T follicular helper cell (primary cell): ENCODE measurements at places on chromosomes 5 and 9.

- no peak for DNase-seq
These were observed 49.9 kb upstream of the CTSL start for GRCh38 chr9:87675906-87676515.

- no peak for DNase-seq
These were observed 344.3 kb downstream of the RAB3C start for GRCh38 chr5:58927181-58927580.

GRCh38 chr5:91281401-91281800, 101.7 kb downstream of the ARRDC3 start:
- DNase-seq = no peak

DNA sequence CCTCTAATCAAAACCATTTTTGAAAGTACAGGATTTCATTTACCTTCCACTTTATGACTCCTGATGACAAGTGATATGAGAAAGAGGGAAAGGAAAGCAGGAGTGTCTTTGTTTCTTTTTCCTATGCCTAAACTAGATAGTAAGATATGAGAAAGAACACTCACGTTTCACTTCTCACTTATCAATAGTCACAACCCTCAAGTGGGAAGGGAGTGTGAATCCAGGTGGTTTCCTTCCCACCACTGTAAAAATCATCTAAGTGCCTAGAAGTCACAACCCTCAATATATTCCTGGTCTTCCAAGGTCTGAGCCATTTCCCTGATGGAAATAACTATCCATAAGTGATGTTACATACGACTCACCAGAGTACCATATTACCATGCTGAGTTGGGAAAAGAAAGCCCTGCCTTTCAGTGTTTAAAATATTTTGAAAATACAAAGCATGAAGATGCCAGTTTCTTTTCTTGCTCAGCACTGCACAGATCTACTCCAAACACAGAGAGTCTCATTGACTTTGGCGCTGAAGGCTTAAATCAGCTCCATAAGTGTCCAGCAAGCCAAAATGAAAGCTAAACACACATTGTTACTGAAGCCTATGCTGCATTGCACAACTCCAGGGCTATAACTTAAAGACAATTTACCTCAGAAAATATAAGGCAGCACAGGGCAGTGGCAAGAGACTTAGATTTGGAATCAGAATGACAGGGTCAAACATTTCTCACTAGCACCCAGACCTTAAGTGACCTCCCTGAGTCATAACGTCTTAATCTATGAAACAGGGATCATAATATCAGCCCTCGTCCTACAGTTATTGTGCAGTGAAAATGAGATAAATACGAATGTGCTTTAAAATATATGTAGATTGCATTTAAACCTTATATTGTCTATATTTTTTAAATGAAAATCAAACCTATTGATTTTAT, 301.2 kb downstream of the KIAA0825 start:
- no peak for DNase-seq

GRCh38 chr5:158317507-158317906, 458.6 kb upstream of the CLINT1 start:
- DNase-seq = no peak

DNA sequence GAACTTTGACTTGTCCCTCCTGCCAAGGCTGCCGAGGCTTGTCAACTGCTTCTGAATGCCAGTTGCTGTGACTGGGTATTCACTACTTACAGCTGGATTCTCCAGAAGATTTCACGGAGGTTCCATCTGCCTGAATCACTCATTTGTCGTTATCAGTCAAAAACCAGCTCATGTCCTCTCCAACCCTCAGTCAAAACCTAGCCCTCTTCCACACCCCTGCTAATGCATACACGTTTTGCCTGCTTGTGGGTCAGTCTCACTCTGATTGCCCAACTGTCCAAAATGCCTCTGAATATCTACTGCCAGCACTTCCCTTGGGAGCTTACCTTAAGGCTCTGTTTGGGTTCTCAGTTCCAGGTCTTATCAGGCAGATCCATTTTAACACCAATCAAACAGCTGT, 238.6 kb upstream of the TMEM161B start:
- DNase-seq = no peak

DNA sequence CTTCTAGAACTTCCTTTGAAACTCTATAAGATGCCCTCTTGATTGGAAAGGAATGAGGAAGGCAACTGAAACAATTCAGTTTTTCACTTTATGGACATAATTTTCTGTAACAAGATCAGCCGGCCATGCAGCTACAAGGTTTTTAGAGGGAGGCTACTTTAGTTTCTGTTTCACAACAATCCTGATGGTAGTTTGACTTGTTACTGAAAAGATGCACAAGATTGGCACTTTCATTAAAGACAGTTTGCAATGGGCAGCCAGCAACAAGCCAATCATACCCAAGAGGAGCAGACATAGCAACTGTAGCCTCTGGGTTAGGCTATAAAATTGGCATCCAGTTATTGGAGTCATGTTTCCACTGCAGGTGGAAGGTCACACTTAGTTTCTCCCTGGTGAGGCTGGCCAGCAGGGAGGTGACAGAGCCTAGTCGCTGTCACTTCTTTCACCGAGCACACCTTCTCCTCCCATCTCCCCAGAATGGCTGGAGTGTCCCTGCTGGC, 74.3 kb upstream of the TGFBR1 start:
- no peak for DNase-seq

DNA sequence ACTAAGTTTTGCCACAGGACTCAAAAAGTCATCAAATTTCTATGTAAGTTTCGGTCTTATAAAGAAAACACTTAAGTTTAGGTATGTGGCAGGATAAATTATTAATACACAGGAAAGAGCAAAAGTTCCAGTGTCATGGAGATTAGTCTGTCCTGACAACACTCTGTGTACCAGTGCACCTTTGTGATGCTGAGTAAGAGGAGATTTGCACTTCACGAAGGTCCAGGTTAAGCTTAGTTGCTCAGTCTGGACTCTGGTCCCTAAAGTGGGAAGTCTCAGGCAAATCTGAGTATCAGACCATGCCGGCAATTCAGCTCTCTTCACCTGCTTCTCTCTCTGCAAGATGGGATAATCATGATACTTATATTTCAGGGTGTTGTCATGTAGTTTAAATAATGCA, 139.5 kb upstream of the RASGRF2 start:
- DNase-seq = no peak

GRCh38 chr9:35103660-35104191, 795 bp upstream of the STOML2 start:
- no peak for DNase-seq

DNA sequence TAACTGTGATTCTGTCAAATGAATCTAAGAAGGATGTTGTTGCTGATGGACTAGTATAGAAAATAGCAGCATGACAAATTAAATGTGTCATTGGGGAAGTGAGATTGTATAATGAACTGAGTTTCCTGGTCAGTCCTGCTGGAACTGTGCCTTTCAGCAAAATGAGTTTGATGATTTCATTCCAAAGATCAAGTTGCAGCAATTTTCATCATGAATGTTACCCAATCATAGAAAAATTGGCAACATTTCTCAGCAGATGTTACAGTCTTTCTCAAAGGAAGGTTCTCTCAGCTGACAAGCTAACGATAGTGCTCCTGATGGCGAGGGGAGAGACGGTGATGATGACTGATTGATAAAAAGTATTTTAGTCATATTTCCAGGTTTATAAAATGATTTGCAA, 10.7 kb downstream of the PCDHAC2 start:
- no peak for DNase-seq

- no peak for DNase-seq
These were observed 11.7 kb upstream of the TENT4A start for GRCh38 chr5:6701491-6701890.

DNA sequence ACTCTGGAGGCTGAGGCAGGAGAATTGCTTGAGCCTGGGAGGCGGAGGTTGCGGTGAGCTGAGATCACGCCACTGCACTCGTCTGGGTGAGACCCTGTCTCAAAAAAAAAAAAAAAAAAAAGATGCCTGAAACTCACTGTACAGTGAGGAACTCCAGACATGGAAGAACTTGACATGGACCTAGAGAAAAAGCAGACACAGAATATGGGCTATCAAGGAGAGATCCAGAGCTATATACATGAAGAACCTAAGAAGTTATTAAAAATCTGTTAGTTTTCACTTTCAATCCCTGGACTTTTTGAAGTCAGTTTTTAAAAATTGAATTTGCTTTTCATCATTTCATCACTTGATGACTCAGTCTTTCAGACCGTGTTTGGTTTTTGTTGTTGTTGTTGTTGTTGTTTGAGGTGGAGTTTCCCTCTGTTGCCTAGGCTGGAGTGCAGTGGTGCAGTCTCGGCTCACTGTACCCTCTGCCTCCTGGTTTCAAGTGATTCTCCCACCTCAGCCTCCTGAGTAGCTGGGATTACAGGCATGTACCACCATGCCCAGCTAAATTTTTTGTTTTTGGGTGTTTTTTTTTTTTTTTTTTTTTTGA, 20.3 kb downstream of the PAIP2 start:
- DNase-seq = no peak

DNA sequence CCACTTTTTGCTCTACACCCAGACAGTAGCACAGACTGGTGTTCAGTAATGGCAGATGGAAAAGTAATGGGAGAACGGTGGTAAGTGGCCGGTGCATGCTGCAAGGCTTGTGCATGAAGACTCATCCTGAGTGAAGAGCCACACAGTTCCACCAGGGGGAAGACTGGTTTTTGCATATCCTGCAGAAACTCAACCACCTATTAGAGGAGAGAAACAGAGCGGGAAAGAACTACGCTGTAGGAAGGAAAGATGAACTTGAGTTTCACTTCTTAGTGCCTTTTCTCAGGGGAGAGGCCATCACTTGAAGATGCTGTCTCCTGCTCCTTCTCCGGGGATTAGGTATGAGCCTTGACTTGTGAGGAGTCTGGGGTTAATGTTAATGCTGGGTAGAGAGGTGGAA, 9.4 kb upstream of the PRSS3 start:
- DNase-seq = no peak

DNA sequence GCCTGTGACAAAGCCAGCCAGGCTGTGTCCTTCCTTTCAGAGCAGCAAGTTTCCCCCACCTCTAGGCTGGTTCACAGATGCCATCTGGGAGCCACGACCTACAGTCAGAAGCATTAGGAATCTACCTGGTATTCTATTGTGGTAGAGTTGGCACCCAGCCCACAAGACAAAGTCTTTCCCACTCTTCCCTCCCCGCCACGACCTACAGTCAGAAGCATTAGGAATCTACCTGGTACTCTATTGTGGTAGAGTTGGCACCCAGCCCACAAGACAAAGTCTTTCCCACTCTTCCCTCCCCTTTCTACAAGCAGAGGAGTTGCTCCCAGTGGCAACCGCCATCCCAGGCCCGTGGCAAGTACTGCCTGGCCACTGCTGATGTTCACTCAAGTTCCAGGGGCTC, 157.8 kb upstream of the TNC start:
- no peak for DNase-seq

DNA sequence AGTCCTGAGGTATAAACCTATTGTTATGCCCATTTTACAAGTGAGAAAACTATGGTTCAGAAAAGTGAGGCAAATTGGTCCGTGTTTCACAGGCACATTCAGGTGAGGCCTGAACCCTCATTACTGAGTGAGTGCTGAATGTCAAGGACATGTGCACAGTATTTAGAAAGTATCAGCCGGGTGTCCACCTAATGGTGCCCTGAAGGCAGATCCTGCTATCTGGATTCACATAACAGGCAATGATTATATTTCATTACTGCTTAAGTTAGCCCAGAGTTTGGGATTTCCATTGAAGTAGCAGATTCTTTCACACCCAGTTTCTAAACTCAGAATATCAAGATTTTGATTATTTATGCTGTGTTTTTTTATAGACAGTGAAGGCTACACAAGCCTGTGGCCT, 142.7 kb downstream of the LHFPL2 start:
- no peak for DNase-seq

DNA sequence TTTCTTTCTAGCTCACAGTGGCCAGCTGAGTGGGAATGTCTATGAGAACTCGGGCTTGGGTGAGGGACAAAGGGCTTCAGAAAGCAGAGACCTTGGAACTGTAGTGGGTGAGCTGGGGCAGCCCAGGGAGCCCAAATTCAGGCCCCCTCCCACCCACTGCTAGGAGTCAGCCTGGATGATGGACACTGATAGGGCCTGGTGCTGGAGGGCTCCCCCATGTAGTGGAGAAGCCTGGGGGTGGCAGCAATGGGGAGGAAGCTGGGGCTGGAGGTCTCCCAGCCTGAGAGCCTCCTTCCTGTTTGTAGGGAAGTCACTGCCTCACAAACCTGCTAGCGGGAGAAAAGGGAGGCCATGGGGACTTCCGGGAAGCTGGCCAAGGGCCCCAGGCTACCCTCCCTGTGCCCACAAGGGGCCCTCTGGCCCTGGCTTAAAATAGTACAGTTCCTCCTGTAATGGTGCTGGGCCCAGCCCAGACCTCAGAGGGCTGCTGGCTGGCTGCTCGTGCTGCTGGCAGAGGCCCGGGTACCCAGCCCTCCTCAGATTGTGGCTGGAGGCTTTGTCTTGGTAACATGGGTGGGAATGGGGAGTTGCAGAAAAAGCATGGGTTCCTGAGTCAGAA, 6.3 kb upstream of the NR5A1 start:
- no peak for DNase-seq

DNA sequence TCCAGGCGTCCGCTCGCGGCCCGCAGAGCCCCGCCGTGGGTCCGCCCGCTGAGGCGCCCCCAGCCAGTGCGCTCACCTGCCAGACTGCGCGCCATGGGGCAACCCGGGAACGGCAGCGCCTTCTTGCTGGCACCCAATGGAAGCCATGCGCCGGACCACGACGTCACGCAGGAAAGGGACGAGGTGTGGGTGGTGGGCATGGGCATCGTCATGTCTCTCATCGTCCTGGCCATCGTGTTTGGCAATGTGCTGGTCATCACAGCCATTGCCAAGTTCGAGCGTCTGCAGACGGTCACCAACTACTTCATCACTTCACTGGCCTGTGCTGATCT, 294 bp downstream of the ADRB2 start:
- DNase-seq = no peak

GRCh38 chr9:113594484-113595299, 131.2 kb downstream of the RGS3 start:
- DNase-seq = no peak

DNA sequence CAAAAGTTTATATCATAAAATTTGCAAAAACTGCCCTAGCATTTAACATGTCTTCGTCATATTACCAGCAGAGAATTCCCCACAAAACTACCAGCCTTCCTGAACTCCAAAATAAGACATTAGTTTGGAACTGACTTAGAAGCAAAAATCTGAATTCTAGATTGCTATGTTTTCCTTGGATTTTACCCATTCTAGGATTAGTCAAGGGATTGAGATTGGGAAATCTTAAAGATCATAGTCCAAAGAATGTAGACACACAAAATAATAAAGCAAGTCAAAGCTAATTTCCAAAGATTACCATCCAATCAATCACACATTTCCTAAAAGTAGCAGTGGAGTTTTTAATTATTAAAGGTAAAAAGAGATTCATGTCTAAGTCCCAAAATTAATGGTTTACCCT, 138.2 kb downstream of the NFIB start:
- no peak for DNase-seq

DNA sequence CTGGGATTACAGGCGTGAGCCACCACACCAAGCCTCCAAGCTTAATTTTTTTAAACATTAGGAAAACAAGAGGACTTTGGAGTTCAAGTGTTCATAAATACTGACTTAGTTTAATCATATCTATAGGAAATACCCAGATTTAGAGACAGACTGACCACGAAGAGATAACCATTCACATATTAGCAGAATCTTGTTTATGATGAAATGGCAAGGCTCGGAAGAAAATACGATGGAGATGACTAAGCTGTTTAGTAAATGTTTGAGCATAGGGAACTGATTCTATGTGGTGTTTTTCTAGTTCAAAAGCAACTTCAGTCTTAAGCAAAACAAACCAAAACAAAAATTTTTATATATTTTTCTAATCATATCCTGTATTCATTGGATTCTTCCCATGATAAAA, 13.5 kb upstream of the TUSC1 start:
- no peak for DNase-seq

GRCh38 chr9:93253633-93254032, 69.7 kb downstream of the WNK2 start:
- no peak for DNase-seq
